ENCODE measurements at places on chromosomes 16 and 17.

DNA sequence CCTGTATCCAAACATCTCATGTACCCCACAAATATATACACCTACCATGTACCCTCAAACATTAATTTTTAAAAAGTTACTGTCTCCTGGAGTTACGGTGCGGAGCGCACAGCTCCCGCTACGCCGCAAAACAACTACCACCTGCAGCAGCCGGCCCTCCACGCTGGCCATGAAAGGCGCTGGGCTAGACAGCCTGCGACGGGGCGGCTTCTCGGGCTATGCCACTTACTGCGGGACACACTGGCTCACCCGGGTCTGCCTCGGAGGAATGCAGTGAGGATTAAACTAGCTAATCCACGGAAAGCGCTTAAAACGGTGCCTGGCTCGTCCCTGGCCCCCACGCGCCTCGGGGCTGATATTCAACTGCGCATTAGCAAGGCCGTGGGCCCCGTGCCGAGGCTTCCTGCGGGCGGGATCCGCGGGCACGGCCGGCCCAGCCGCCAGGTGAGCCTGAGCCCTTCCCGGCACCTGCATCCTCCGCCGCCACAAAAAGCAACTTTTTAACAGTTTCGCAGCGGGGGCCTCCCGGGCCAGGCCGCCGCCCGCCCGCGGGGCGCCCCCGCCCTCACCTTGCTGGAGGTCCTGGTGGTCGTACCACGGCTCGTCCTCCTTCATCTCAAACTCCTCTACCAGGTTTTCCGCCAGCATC lies 633 bp downstream of the CDR2 start:
- no peak for DNase-seq

DNA sequence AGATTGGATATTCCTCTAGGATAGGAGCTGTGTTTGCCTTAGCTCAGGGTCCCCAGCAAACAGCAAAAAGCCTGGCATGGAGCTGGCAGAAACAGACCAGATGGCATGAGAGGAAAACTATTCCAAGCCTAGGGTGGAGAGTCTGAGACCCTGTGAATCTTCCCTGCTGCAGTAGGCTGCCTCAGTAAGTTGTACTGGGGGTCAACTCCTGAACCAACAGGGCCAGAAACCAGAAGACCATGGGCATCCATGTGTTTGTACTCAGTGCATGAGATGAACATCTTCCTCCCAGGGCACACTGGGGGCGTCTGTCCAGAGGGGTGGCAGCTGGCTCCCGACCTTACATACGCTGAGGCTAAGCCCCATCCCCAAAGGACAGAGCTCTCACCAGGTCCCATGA lies 214.4 kb downstream of the C16orf78 start:
- no peak for DNase-seq

DNA sequence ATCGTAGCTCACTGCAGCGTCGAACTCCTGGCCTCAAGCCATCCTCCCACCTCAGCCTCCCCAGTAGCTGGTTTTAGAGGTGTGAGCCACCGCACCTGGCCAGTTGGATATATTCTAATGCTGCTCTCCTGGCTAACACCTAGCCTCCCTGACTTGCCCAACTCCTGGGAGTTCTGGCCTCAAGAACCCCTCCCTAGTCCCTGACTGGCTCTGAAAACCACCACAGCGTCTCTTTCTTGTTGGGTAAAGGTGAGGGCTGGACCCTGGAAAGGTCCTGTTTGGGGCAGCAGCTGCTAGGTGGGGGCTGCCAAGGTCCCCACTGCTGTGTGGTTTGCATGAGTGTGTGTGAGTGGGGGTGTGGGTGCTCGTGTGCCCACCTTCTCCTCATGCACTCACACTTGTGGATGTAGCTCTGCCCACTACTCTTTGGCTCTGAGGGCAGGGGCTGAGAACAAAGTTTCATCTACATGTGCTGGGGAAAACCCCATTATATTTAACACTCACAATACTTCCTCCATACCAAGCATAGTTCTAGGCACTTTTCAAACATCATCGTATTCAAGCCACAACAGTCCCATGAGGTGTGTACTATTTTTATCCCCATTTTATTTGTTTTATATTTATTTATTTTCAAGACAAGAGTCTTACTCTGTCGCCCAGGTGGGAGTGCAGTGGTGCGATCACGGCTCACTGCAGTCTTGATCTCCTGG lies 7.1 kb upstream of the SPNS3 start:
- DNase-seq, result no peak

DNA sequence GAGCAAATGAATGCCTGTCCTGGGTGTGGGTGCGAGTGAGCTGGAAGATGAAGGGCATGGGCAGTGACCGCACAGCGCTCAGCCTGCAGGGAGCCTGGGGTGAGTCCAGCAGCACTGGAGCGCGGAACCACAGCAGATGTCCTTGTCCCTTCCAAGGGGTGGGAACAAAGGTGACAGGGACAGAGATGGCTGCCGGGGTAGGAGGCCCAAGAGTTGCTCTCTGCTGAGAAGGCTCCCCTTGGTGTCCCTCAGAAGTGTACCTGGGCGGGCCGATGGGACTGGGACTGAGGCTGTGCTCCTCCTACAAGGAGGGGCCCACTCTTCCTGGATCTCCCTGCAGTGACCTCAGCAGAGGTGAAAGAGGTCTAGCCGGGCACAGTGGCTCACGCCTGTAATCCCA lies 7.6 kb upstream of the PGAP6 start:
- DNase-seq, result no peak

DNA sequence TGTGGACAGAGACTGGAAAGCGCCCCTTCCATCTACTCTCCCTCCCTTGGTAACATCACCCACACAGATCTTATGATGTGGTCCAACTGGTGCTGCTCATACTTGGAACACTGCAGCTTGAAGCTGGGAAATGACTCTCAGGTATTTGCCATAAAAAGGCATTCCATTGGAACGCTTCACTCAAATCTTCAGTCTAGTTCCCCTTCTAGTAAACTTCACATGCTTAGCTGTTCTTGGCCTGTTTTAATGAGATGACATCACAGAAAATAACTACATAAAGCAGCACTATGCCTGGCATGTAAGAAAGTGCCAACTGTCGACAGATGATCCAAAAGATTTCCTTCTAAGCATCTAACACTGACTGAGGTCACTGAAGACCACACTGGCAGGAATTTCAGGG lies 9.3 kb downstream of the ZNF263 start:
- no peak for DNase-seq

GRCh38 chr17:77749321-77749751 lies 209.2 kb upstream of the TNRC6C start:
- DNase-seq, result no peak
